ENCODE measurements at places on chromosomes 1 and 21.

- DNase-seq: no peak
Observed at GRCh38 chr1:119516680-119517079, 9.7 kb downstream of the HSD3B1 start.

GRCh38 chr1:215273838-215274516 lies 191.4 kb downstream of the KCNK2 start:
- DNase-seq: no peak

DNA sequence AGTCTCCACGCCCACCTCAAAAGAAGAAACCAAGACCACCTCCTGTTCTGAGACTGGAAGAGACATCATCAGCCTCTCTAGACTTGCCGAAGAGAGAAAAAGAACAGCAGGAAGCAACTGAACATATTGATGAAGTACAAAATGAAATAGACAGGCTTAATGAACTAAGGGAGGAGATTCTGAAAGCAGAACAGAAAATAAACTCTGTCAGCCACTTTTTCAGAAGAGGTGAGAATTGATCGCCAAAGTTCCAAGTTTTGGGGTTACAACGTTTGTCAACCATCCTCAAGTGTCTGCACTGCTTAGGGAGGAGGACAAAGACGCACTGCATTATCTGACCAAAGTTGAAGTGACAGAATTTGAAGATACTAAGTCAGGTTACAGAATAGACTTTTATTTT lies 45.6 kb downstream of the ABL2 start:
- no peak for DNase-seq

DNA sequence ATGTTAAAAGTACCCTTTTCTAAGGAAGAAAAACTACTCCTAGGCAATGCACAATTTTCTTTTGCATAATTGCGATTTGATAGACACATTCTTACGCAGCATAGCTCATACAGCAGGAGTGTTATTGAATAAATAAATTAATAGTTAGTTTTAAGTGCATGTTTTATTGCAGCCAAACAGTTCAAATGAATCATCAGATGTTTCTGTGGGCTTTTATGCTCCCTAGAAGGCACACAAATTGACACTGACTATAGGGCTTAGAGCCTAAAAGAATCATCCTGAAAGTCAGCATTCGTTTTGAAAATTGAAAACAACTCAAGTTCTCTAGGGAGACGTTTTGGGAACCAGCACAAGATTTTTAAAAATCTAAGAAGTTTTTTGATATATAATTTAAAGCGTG lies 411.9 kb downstream of the HLX start:
- DNase-seq: no peak

DNA sequence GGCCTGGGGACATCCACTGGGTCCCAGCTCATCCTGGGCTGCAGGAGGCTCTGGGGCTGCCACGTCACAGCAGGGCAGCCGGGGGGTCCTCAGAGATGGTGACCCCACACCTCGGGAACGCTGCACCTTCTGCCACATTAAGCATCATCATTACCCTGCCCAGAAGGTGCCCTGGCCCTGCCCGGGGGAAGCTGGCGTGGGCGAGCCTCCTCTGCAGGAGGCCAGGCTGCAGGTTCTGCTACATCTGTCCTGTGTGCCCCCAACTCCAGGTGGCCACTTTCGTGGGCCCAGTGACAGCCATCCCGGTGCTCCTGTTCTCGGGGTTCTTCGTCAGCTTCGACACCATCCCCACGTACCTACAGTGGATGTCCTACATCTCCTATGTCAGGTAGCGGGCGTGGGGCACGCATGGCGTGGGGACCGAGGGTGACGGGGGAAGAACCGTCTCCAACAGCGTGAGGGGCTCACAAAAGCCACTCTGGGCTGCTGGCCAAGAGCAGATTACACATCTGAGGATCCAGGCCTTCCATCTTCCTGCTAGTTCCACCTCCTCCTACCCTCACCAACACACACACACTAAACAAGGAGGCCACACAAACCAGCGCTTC lies 20.8 kb downstream of the TFF3 start:
- DNase-seq: no peak

- DNase-seq: no peak
Observed at GRCh38 chr1:84919461-84919970, 26.5 kb upstream of the LPAR3 start.

- no peak for DNase-seq
Observed at GRCh38 chr1:171961861-171962260, 120.6 kb downstream of the DNM3 start.

- no peak for DNase-seq
Observed at GRCh38 chr1:38375035-38375434, 328.4 kb upstream of the POU3F1 start.

DNA sequence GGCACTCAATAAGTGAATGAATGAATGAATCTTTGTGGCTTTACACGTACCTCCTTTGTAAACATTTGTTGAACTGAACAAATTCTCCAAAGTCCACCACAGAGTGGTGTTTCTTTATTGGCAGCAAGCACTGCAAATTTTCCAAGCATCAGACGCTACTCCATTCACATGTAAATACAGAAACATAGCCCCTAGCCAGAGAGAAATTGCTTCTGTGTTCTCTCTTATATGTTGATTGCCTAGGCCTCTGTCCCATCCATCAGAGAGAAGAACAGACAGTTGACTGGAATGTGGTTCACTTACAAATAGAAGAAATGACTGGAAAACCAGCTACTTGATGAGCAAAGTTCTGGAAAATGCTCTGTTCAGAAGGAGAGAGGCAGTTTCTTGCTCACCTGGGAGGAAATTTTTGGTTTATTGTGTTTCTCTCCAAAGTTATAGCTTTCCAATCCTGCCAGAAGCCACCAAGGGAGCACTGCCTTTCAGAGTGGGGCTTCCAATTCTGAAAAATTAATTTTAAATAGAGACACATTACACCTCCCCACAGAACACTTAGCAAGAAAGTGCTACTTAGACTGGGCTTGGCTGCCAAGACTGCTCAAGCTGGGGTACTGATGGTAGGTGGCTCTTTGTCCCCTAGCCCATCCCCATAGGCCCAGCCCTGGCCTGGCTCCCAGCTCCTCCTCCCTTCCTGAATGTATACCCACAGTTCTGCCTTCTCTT lies 18.1 kb upstream of the KIRREL1 start:
- no peak for DNase-seq

DNA sequence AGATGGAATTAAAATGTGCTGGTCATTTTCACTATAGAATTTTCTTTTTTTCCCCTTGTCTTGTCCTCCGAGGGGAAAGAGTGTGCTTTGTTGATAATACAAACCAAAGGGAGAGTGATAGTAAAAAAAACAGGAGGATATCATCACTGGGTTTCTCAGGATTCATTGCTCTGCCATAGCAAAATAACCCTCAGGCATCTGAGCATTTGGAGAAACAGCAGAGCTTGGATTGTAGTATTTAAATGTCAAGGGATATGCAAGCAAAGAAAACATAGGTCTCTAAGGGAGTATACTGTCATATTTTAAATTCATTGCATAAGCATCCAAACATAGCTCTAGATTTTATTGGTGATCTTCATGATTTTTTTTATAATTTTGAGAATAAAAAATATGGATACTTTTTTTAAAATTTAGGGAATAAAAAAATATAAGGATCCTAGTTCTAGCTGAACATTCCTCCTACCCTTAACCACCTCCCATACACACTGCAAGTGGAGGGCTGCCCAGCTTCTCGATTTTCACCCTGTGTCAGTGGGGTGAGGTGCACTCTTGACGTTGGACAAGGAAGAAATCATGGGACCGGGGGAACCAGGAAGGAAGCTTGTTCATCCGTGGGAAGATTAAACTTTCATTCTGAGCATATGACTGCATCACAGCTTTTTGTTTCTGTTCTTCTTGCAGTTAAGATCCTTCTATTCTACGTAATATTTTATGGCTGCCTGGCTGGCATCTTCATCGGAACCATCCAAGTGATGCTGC lies 4.4 kb downstream of the ATP1B1 start:
- no peak for DNase-seq

Measured in DMS153 (cell line).